ENCODE measurements at places on chromosomes 11 and 22.

DNA sequence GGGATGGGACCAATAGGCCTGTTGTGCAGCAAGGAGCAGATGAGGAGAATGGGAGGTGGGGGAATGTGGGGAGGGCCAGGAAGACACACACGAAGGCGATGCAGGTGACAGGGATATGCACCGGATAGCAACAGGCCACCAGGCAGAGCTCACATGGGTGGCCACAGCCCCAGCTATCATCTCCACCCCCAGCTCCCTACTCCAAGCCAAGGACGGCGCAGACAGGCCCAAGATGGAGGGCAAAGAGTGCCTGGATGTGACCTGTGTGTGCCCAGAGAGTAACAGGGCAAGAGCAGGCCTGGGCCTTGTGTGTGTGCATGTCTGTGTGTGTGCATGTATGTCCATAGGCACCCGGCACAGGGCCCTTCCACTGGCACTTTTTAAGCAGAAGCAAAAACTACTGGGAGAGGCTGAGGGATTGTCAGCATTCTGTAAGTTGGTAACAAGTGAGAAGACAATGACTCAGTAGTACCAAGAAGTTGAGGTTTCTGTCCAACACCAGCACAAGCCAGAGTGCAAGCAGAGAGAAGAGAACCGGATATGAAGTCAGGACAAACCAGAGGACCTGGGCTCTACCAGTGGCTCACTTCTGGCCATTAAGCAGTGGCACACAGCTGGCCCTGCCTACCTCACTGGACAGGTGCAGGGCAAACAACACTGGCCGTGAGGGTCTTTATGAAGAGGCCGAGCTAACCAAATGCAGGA lies 36.4 kb downstream of the NRXN2 start:
- DNase-seq, result no peak

- DNase-seq, result no peak
Observed at GRCh38 chr22:24483976-24484545, 11.1 kb upstream of the UPB1 start.

DNA sequence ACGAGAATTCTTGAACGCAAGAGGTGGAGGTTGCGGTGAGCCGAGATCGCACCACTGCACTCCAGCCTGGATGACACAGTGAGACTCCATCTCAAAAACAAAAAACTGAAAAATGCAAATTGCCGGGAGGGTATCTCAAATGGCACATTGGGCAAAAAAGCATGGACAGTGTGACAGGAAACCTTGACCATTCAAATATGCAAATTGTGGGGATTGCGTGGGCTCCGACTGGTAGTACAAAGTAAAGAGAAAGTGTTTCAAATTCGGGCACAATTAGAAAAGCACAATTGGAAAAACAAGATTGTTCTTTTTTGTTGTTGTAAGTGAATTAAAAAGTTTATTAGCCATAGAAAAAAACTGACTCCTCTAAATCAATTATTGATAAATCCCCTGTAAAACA lies 56.7 kb upstream of the NUP160 start:
- no peak for DNase-seq

- no peak for DNase-seq
Observed at GRCh38 chr22:20991252-20992055, 9.4 kb downstream of the LZTR1 start.

DNA sequence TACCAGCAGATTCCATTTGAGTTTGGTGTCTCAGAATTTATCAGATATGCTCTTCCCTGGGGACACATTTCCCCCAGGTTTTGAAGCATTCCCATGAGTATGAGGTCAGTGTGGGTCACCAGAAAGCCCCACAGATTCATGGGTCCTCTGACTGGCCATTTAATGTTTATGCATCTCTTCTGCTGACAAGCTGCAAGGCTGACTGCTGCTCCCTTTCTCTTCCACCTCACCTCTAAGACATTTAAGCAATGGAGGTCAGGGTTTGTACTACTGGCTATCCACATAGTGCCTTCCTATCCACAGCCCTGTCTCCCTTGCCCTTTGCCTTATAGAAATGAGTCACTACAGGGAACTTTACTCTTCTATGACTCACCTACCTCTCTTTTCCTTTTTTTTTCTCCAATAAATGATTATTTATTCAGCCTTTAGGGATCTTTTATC lies 106.0 kb upstream of the TIMP3 start:
- DNase-seq, result no peak
